ENCODE measurements at places on chromosomes 6 and 20.

- no peak overlapping the region for H3K27ac ChIP-seq
- no peaks in the 10 kb centered on the region for H3K27me3 ChIP-seq
- no peaks in the 10 kb centered on the region for H3K36me3 ChIP-seq
These were observed 11.4 kb upstream of the KIF25 start for GRCh38 chr6:167985911-167986595.

DNA sequence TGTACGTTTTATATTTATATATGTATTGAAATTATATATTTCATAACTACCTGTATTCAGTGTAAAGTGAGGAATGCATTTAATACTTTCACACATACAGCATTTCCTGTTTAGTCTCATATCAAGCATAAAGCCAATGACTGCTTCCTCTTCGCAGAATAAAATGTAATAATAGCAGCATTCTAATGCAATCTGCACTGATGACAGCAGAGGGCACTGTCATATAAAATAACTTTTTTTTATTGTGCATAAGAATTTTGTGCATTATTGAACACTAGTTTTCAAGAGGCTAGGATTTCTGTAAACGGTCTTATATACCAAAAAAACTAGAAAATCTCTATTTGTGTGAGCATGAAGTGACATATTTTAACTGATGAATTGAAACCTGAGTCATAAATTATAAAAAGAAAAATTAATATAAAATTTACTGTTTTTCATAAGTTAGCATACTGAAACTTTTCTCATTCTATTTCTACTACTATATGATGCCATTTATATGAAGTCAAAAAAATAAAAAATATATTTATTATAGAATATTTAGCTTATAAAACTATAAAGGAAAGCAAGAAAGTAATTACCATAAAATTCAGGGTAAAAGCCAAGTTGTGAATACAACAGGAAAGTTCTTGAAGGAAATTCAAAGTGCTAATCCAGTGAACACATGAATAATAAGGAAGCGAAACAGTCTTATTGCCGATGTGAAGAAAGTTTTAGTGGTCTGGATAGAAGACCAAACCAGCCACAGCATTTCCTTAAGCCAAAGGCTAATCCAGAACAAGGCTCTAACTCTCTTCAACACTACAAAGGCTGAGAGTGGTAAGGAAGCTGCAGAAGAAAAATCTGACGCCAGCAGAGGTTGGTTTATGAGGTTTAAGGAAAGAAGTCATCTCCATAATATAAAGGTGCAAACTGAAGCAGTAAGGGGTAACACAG is 36.3 kb downstream of the RNF146 start:
- H3K4me1 ChIP-seq: no peaks in the 10 kb centered on the region
- no peaks in the 10 kb centered on the region for H3K27me3 ChIP-seq
- DNase-seq: peak; percentile 28
- no peaks in the 10 kb centered on the region for H3K36me3 ChIP-seq
- no peak overlapping the region for H3K4me3 ChIP-seq
- H3K27ac ChIP-seq: no peak overlapping the region

DNA sequence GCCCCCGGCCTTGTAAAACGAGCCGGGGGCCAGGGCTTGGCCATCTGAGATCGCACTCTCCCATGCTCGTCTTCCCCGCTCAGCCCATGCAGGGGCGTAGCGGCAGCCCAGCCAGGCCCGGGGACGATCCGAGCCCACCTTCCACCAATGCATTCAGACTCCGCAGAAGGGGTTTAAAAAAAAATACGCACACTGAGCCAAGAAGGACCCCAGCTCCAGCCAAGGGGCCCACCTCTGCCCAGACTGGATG is 320 bp downstream of the GSTA4 start:
- H3K36me3 ChIP-seq: no peaks in the 10 kb centered on the region
- H3K4me3 ChIP-seq: peak overlapping the region; percentile 88
- H3K4me1 ChIP-seq: peaks cover 36% of the 10 kb centered on the region
- H3K27ac ChIP-seq: peak overlapping the region; percentile 93
- no peak for DNase-seq

DNA sequence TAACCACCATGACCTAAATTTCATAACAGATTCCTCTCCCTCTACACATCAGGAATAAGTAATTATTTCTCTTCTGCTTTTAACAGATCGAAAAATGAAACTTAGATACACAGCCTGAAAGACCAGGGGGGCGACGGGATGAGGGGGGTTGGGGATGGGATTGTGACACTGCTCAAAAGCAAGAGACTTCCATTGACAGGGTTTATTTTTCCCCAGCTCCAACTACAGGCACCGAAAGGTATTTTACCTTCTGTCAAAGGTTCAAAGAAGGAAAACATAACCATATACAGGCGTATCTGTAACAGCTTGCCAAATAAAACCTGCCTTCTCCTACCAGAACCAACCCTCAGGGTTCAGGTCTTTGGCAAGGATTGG is 1.3 kb downstream of the EPHA7 start:
- peaks cover 32% of the 10 kb centered on the region for H3K4me1 ChIP-seq
- H3K27me3 ChIP-seq: peaks cover 84% of the 10 kb centered on the region
- no peak for DNase-seq
- no peak overlapping the region for H3K4me3 ChIP-seq
- no peak overlapping the region for H3K27ac ChIP-seq

GRCh38 chr6:37691904-37692806 is 5.5 kb downstream of the MDGA1 start:
- no peaks in the 10 kb centered on the region for H3K27me3 ChIP-seq
- peak; percentile 78 for DNase-seq
- H3K4me3 ChIP-seq: no peak overlapping the region
- H3K4me1 ChIP-seq: peaks cover 42% of the 10 kb centered on the region
- no peak overlapping the region for H3K27ac ChIP-seq
- H3K36me3 ChIP-seq: no peaks in the 10 kb centered on the region

GRCh38 chr6:43922426-43923375 is 152.7 kb downstream of the VEGFA start:
- no peaks in the 10 kb centered on the region for H3K36me3 ChIP-seq
- DNase-seq: no peak
- peaks cover 17% of the 10 kb centered on the region for H3K4me1 ChIP-seq
- H3K27me3 ChIP-seq: no peaks in the 10 kb centered on the region

GRCh38 chr6:18473755-18474154 is 86.6 kb downstream of the RNF144B start:
- H3K4me3 ChIP-seq: no peak overlapping the region
- H3K27me3 ChIP-seq: no peaks in the 10 kb centered on the region
- no peak for DNase-seq
- H3K36me3 ChIP-seq: no peaks in the 10 kb centered on the region
- H3K27ac ChIP-seq: no peak overlapping the region

- H3K36me3 ChIP-seq: no peaks in the 10 kb centered on the region
- H3K4me3 ChIP-seq: no peak overlapping the region
- no peak overlapping the region for H3K27ac ChIP-seq
- no peaks in the 10 kb centered on the region for H3K27me3 ChIP-seq
- DNase-seq: no peak
These were observed 287.8 kb upstream of the CDYL start for GRCh38 chr6:4488389-4488788.
